ENCODE measurements at places on chromosomes 12 and 14. TPM values are rescaled to one million over a fixed set of nuclear protein-coding genes. Genes with fewer than 3 reads are reported as not detected.

GRCh38 chr12:6551496-6552139 is 4.2 kb downstream of the IFFO1 start:
- DNase-seq = no peak

DNA sequence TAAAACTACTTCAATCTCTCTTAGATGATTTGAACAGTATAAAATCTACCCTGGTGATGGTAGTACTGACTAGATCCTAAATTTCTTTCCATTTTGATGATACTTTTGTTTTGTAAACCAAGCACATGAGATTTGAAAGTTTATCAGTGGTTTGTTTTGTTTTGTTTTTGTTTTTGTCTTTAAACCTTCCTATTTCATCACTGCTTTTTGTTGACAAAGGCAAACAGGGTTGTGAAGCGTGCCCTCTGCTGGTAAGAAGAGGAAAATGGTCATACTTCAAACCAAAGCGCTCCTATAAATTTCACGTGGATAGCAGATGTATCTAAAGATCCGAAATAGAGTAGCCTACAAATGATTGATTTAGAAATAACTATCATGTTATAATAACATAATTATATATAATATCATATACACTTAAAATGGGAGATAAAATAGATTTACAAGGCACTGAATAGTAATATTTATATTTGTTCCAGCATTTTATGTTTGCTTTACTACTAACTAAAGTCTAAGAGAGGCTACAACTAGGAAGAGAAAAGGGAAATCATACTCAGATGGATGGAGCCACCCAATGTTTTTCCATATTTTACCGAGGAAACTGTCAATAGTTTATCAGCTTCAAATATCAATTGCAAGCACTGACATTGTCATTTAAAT is 254.0 kb upstream of the USP15 start:
- DNase-seq = no peak

- no peak for DNase-seq
Measured at GRCh38 chr12:63905544-63905943, 61.0 kb downstream of the SRGAP1 start.

- no peak for DNase-seq
Measured at GRCh38 chr12:19916196-19916753, 452.1 kb upstream of the PDE3A start.

DNA sequence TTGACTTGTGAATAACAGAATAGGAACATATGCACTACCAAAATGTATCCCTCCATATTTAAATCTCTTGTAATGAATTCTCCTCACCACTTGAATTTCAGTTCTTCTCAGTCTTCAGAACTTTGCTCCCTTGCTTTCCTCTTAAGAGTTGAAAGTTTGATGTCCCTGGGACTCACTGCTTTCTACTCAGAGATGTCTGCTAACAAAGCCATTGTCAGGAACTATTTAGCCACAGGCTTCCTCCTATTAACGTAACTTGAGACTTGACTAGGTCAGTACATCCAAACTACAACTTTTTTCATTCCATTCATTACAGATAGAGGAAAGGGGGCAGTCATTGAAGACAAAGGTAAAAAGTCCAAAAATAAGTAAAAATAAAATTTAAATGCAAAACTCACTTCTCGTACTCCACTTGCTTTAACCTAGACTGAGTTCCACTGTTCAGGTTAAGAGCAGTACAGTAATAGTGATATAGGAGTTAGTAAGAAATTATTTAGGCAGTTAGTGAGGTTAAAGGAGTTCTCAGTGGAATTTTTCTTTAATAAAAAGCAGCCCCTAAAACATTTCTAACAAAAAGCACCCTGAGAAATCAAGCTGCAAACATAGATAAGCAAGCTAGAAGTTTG is 364.2 kb downstream of the SOX5 start:
- DNase-seq = no peak

DNA sequence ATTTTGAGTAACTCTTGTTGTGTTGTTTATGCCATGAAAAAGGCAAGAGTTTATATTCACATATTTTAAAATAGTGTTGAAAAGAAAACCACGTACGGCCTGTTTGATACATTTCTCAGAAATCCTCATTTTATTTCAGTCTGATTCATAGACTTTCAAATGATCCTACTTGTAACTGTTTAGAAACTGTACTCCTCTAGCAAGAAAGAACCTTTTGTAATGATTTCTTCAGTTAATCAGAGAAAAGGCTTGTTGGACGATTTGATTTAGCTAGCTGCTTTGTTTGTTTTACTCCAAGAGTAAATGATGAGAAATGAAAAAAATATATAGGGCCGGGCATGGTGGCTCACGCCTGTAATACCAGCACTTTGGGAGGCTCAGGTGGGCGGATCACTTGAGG is 17.2 kb downstream of the FBXO34 start:
- DNase-seq = no peak

GRCh38 chr12:13950502-13950901 is 30.9 kb downstream of the GRIN2B start:
- no peak for DNase-seq

- no peak for DNase-seq
Measured at GRCh38 chr14:35197015-35197414, 74.7 kb downstream of the PRORP start.

GRCh38 chr14:93792391-93792790 is 4.1 kb upstream of the PRIMA1 start:
- DNase-seq = no peak

GRCh38 chr14:104800015-104800770 is 708 bp upstream of the ZBTB42 start:
- peak; percentile 78 for DNase-seq

DNA sequence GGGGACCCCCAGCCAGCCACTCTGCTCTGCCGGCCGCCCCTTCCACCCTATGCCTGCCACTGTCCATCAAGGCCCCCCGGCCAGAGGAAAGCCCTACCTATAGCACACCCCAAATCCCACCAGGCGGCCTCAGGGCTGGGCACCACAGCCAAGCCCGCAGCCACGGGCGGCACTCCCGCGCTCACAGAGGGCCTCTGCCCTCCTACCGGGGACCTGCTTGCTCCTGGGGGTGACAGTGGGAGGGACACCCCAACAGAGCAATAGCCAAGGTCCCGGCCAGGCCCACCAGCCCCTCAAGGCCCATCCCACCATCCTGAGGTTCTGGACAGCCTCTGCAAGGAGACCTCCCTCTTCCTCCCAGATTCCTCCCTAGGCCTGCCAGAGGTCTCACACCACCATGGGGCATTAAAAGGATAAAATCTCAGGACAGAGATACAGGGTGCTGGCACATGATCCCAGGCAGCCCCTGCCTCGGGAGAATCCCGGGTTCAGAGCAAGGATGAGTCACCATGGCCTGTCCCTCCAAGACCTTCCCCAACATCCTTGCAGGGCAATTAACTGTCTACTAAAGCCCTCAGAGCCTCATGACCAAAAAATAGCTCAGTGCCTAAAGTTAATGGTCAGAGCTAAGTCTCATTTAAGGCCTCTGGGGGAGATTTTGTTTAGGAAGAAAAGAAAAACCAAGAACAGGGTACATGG is 17.1 kb downstream of the CCDC85C start:
- DNase-seq = no peak

DNA sequence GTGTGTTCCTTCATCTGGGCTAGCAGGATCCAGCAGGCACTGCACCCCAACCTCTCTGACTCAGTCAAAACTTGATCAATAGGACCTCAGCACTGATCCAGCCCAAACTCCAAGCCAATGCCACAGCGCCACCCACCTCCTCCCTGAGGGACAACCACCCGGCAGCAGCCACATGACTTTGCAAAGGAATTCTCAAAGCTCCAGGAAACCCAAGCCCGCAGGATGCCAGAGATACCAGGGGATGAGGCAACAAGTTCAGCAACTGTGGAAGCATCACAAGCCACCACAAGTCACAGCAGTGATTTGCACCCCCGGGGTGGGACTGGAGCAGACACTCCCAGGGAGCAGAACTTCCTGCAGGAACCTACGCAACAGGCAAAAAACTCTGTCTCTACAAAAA is 37.3 kb downstream of the ACTN1 start:
- DNase-seq = no peak

DNA sequence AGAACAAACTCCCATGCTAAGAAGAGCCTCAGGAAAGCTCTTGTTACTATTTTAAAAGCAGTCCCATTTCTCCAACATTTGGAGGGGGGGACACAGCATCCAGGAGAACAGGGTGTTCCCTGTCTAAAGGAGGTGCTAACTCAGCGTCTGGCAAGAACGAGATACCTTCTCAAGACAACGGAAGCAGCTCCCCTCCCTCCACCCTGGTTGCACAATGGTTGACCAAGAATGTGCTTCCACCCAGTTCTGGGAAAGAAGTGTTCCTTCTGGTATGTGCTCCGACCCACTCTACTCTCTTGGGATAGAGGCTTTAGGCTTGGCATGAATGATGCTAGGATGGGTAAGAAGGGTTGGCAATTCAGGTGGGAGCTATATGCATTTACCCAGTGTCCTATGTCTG is 1.5 kb upstream of the KRT6A start:
- DNase-seq = no peak

- no peak for DNase-seq
Measured at GRCh38 chr12:124508381-124509079, 58.9 kb downstream of the NCOR2 start.

- no peak for DNase-seq
Measured at GRCh38 chr14:56243110-56243509, 124.9 kb downstream of the PELI2 start.

- no peak for DNase-seq
Measured at GRCh38 chr14:50318031-50318626, 6.0 kb downstream of the DMAC2L start.

DNA sequence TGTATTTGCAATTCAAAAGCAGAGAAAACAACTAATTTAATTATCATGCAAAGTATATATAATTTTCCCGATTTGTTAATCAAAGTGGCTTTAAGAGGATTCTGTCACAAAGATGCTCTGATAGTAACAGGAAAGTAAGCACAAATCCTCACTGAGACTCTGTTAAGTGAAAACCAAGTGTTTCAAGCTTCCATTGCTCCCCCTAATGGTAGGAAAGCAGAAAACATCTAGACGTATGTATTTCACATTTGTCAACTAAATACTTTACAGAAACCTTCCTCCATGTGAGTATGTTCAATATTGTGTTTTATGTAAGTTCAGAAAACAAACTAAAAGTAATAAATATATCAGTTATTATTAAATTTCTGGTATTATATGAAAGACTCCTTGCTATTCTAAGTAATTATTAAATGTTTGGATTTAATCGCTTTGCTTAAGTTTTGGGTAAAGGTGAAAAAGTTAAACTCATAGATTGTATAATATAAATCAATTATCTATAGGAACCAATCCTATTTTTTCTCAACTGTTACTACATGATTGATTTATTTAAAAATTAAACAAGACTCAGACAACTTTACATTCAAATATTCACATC is 1.5 kb upstream of the NTS start:
- DNase-seq = no peak

- DNase-seq = no peak
Measured at GRCh38 chr12:18101043-18101442, 11.1 kb upstream of the RERGL start.

- DNase-seq = no peak
Measured at GRCh38 chr12:62813031-62813829, 121.7 kb downstream of the PPM1H start.

DNA sequence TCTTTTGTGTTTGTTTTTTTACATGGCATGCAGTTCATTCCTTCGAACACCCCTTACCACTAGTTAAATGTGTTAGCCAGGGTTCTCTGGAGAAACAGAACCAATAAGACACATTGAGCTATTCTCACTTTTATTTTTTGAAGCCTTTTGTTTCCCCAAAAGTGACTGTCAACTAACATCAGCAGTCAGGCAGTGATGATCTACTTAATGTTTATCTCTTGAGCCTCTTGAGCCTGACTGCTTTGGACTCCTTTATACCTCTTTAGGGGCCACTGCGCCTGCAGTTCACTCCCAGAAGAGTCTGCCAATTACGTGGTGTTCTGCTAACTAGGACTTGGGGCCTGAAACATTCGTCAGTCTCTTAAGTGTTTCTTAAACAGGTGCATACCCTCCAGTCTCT is 163.7 kb upstream of the FLRT2 start:
- no peak for DNase-seq

DNA sequence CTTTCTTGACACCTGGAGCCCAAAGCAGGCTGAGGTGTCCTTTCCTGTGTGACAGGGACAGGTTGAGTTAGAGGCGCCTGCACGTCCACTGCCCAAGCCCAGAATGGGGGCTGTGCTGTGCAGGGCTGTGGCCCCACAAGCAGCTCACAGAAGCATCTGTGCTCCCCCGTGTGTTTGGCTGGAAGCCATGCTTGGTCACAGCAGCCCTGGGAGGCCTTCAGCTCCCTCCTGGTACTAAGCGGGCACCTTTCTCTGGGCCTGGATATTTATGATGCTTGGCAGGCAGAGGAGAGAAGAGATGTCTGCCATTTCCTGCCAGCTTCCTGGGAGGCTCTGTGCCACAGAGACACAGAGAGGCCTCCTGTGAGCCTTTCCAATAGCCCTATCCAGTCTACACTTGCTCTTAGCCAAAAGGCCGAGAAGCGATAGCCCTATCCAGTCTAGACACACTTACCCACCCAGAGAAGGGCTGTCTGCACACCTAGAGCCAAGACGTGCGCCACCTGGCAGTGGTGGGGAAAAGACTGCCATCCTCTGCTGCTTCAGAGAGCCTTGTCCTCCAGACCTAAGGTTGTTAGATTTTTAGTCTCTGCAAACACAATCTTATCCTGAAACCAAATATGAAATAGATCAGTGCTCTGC is 117.4 kb downstream of the GCH1 start:
- DNase-seq = no peak

DNA sequence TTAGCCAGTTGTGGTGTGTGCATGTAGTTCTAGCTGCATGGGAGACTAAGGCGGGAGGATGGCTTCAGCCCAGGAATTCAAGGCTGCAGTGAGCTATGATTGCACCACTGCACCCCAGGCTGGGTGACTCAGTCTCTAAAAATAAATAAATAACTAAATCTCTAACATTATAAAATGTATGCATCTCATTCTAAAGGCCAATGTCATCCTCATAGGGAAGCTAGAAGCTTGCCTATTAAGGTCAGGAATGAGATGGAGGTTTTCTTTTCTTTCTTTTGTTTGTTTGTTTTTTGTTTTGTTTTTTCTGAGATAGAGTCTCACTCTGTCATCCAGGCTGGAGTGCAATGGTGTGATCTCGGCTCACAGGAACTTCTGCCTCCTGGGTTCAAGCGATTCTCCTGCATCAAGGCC is 48.8 kb upstream of the PAPLN start:
- DNase-seq = no peak

DNA sequence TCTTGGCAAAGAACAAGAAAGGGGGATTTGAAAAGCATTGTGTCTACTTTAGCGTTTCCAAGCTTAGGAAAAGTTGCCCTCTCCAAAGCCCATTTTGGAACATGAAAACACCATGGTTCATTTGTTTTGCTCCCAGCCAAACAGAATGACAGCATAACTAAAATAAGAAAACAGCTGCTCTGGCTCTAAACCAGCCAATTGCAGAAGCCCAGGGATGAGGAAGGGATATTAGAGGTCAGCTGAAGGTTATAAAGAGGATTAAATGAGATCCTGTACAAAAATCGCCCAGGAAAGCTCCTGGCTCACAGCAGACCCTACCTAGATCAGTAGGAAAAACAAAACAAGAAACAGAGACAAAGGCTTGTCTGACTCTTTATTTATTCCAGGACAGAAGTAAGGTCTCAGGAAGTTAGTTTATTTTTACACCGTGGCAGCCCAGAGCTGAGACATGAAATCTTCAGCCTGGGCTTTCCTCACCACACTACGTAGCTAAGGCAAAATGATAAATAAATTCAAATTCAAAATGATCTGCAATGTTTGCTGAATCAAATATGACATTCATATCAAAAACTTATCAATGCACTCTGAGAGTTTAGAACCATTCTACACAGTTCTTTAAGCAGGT is 25.9 kb downstream of the SPX start:
- no peak for DNase-seq

ALKBH1 gene
- total RNA-seq = 18.6 TPM

ZNF891 gene
- total RNA-seq = 2.1 TPM

CCDC175 gene
- total RNA-seq = not detected

FAM90A1 gene
- total RNA-seq = not detected

COL2A1 gene
- total RNA-seq = not detected

DIO3 gene
- total RNA-seq = not detected

PZP gene
- not detected for total RNA-seq

Measured in CD8-positive, alpha-beta memory T cell (primary cell).